ENCODE measurements at places on chromosomes 16 and 17.

DNA sequence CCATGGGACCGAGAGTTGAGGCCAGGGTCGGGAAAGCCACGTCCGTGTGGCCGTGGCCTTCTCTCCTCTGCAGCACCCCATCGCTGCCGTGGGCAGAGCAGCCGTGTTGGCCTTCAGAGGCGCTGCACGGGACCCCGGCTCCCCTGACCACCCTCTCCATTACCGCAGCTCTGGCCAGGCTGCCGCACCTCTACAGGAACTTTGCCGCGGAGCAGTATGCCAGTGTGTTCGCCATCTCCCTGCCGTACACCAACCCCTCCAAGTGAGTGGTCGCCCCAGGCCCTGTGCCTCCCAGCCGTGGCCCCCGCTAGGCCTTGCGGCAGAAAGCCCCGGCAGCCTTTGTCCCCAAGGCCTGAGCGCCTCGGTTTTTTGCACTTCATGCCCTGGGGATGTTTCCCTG is 27.8 kb downstream of the TSC2 start:
- DNase-seq, result no peak

DNA sequence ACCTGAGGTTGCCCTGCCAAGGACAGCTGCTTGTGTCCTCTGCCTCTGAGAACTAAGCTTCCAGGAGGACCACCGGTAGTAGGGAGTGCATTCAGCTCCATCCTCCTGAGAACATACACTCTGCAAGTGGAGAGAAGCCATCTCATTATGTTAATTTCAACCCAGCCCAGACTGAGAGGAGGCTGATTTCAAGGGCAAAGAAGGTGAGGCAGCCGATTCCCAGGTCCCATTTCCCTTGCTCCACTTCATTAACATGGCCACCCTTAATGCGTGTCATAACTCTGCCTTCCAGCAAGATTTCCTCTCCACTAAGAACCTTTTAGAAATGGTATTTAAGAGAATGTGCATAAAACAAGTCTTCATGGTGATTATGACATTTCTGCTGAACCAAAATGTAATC is 72.5 kb downstream of the CDH13 start:
- DNase-seq, result no peak

- no peak for DNase-seq
These were observed 54.3 kb upstream of the SREBF1 start for GRCh38 chr17:17890773-17891759.

DNA sequence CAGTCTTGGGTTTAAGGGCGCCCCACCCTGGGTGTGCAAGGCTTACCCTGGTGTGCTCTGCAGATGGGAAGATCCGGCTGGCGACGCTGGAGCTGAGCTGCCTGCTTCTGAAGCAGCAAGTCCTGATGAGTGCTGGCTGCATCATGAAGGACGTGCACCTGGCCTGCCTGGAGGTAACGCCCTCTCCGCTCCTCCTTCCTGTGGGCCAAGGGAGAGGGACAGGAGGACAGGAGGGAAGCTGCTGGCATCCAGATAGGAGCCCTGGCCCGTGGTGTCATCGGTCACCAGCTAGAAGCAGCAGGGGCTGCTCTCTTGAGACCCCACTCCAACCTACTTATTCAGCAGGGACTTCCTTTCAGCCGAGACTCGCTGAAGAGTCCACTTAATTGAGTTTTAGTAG is 97.8 kb downstream of the CLEC16A start:
- no peak for DNase-seq

- DNase-seq, result no peak
These were observed 132.4 kb downstream of the CA10 start for GRCh38 chr17:52026075-52026474.

DNA sequence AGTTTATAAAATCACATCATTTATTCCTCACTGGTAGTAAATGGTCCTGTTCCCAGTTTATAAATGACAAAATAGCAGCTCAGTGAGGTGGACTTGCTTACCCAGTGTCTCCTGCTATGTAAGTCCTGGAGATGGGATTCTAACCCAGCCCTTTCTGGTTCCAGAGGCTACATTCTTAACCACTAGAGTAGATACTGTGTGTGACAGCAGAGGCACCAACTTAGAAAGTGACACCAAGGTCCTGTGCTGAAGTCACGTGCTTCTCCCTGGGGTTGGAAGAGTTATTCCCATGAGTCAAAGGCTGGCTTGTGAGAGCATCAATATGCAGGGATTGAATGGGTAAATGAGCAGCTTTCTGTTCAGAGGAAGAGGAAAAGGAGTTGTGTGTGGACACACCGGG is 167.3 kb upstream of the IRX3 start:
- DNase-seq, result no peak

DNA sequence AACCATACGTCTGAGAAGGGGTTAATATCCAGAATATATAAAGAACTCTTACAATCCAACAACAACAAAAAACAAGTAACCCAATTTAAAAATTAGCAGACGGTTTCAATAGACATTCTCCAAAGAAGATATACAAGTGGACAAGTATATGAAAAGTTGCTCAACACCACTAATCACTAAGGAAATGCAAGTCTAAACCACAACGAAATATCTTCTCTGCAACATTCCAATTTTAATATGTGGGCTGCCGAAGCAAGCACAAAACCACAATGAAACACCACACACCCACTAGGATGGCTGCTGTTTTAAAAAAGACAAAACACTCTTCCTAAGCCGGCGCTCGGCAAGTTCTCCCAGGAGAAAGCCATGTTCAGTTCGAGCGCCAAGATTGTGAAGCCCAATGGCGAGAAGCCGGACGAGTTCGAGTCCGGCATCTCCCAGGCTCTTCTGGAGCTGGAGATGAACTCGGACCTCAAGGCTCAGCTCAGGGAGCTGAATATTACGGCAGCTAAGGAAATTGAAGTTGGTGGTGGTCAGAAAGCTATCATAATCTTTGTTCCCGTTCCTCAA is 5.9 kb upstream of the SLC13A2 start:
- no peak for DNase-seq

GRCh38 chr16:67235816-67236562 is 9.1 kb downstream of the TMEM208 start:
- DNase-seq, result no peak

GRCh38 chr16:709566-710499 is 4.2 kb upstream of the FBXL16 start:
- DNase-seq, result peak; percentile 90

- no peak for DNase-seq
These were observed 19.6 kb downstream of the SCGB1C2 start for GRCh38 chr17:156946-157345.

GRCh38 chr16:86170720-86171119 is 271.8 kb downstream of the IRF8 start:
- DNase-seq, result no peak

DNA sequence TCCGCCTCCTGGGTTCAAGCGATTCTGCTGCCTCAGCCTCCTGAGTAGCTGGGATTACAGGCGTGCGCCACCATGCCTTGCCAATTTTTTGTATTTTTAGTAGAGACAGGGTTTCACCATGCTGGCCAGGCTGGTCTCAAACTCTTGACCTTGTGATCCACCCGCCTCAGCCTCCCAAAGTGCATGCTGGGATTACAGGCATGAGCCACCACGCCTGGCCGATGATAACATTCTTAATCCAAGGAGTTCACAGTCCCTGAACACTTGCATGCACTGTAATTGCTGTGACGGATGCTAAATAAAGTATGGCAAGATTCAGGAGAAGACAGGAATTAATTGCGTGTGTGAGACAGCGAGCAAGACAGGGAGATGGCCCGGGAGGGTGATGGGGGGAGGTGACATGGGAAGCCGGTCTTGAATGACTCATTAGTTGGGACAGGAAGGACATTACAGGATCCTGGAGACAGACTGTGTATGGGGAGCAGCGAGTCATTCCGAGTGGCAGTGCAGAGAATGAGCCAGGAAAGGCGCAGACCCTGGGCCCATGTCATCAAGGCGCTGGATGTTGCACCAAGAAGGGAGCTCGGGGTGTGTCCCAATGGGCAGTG is 6.7 kb downstream of the ABCA3 start:
- DNase-seq, result no peak

DNA sequence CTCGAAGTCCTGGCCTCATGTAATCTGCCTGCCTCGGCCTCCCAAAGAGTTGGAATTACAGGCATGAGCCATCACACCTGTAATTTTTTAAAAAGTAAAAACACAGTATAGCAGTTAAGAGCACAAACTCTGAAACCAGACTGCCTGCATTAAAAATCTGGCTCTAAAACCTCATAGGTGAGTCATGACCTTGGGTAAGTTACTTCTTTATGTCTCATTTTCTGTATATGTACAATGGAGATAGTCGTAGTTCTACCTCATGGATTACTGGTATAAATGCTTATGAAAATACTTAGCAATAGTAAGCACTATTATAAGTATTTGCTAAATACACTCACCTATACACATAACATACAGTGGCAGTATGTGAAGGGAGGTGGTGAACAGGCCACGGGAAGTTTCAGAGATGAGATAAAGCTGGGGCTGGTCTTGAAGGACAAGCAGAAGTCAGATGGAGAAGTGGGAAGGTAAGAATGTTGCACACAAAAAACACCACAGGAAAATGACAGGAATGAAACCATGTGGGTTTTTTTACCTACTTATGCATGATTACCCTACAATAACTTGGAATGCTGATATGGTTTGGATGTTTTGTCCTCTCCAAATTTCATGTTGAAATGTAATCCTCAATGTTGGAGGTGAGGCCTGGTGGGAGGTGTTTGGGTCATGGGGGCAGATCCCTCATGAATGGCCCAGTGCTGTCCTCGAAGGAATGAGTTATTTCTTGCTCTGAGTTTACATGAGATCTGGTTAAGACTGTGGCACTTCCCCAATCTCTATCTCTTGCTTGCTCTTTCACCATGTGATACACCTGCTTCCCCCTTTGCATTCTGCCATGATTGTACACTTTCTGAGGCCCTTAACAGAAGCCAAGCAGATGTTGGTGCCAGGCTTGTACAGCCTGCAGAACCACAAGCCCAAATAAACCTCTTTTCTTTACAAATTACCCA is 33.9 kb downstream of the ZNF652 start:
- no peak for DNase-seq

- DNase-seq, result no peak
These were observed 28.7 kb upstream of the MILR1 start for GRCh38 chr17:64420143-64420670.

Measured in occipital lobe (tissue), 3 donors.